ENCODE measurements at places on chromosomes 4 and X.

DNA sequence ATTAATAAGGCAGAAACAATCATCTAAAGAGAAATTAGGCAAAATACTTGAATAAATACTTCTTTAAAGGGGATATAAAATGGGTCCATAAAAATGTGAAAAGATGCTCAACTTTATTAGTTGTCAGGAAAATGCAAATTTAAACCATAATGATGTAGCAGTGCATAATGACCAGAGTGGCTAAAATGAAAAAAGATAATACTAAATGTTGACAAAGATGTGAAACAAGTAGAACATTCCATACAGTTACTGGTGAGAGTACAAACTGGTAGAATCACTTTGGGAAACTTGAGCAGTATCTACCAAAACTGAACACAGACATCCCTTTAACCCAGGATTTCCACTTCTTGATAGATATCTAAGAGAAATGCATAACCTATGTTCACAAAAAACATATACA lies 5.0 kb downstream of the ARSJ start:
- DNase-seq: no peak

DNA sequence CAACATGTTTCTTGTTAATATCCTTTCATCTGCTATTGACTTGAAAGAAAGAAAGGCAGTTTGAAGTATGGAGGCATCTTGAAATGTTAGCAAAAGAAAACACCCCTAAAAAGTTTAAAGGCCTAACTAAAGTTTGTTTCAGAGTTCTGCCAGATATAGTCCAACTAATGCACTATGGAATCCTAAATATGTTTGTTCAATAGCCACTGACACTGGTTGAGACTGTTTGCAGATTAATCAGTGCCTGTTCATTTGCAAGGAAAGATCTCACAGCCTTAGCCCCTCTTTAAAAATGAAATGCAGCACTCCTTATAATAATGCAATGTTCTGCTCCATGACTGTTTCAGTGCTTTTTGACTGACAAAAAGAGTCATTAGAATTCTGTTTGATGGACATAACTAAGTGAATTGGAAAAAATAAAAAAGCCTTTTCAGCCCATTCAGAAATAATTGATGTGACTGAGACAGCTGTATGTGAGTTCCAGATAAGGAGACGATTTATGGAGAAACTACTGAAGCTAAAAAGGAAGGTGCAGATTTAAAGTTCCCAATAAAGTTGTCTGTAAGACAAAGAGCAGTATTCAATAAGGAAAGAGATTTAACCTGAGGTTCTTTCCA lies 192.0 kb downstream of the PCDH7 start:
- no peak for DNase-seq

- no peak for DNase-seq
Measured at GRCh38 chr4:17124767-17125166, 226.3 kb upstream of the LDB2 start.

DNA sequence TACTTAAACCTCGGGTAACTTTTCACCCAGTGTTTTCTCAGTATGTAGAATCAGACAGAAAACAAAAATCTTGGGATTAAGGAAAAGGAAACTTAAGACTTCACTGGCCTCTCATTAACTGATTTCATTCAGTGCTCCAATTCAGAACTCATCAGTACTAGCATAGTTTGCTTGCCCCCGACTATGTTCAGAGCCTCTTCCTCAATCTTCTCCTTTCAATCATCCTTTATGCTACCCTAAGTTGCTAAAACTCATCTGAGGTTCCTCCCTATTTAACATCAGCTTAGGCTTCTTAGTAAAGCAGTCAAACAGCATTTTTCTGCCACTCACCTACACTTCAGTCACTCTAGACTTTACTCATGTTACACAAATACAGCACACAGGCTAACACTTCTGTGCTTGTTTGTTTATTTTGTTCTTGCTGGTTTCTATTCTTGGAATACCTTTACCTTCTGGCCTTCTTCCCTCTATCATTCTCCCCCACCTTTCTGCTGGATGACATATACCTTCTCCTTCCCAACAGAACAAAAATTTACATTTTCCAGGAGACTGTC lies 163.0 kb upstream of the TLL1 start:
- no peak for DNase-seq

DNA sequence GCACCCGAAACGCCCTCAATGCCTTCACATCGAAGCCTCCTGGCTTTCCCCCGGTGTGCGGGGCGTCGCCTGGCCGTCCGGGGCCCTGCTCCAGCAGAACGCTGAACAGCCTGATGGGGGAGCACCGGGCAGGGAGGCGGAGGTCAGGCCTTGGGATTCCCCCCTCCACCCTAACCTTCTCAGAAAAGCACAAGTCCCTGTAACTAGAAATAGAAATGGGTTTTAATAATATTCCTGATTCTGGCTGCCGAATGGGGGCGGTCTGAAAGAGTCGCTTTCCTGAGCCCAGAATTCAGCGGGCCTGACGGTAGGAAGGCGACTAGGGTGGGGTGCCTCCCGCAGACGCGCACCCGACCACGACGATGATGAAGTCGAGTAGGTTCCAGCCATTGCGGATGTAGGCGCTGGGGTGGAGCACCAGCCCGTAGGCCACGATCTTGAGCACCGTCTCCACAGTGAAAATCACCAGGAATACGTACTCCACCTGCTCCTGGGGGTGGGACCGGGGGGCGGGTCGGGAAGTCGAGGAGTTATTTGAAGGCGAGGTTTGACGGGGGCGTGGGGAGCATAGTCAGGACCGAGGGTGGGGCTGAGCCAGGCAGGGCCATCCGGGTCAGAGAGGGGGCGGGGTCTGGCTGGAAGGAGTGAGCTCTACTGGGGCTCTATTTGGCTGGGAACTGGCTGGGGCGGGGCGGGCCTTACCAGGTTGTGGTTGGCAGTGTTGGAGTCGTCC lies 2.5 kb downstream of the CACNA1F start:
- no peak for DNase-seq

DNA sequence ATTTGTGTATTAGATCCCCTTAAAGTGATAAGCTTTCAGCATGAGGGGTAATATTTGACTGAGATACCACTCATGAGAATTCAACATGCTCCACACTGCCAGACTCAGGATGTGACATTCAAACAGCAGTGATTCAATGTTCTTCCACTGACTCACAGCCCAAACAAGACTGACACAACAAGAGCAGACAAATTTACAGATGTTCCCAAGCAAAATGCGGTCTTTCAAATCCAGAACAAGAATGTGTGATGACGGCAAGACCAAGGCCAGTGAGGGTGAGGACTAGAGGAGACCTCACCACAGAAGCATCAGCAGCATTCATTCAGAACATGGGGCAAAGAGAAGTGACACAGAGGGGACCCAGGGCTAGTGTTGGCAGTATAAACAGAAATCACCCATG lies 99.3 kb upstream of the GRIA3 start:
- DNase-seq: no peak

- DNase-seq: no peak
Measured at GRCh38 chr4:3145234-3145924, 70.9 kb downstream of the HTT start.

DNA sequence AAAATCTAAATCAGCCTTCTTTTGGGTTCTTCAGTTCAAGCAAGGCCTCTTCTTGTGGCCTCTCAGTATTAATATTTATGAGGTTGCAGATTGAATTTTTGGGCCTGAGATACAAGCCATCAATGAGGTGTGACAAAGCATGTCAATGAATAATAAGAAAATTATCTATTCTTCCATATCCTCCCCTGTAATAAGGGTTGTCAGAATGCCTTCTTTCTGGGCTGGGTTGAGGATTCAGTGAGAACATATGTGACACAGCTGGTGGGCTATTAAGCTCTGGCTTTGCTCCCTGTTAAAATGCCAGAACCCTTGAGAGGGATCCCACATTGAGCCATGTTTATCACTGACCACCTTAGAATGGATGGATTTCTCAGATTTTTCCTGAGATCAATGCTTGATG lies 187.2 kb downstream of the AR start:
- no peak for DNase-seq

- DNase-seq: peak; percentile 31
Measured at GRCh38 chrX:29662759-29663503, 552.4 kb upstream of the MAGEB2 start.

- DNase-seq: peak; percentile 94
Measured at GRCh38 chrX:153924149-153924861, 1.8 kb downstream of the ARHGAP4 start.
